ENCODE measurements at places on chromosomes 7 and 10.

DNA sequence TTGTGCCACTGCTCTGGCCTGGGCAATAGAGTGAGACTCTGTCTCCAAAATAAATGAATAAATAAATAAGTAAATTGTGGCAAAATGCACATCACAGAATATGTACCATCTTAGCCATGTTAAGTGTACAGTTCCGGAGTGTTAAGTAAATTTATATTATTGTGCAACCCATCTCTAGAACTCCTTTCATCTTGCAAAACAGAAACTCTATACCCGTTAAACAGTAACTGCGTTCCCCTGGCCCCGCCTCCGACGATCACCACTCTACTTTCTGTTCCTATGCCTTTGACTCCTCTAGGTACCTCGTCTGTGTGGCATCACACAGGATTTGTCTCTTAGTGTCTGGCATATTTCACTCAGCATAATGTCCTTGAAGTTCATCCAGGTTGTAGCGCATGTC, 356.4 kb upstream of the FOXK1 start:
- no peak for DNase-seq

- DNase-seq = no peak
These were observed 131.1 kb downstream of the ADARB2 start for GRCh38 chr10:1605999-1606940.

GRCh38 chr10:75540357-75540966, 109.0 kb downstream of the LRMDA start:
- no peak for DNase-seq

DNA sequence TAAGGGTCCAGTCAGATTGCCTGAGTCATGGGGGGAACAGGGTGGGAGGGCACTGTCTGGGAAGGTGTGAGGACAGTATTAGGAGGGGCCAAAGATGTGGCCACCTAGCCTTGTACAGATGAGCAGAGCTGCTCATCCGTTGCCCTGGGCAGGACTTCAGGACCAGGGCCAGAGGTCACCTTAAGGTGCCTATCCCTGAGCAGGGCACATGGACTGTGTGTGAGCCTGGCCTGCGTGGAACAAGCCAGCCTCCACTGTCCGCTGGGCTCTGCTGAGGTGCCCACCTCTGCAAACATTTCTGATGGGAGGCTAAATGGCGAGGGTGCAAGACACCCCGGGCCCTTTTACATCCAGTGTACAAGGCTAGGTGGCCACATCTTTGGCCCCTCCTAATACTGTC, 3.4 kb upstream of the OPN1SW start:
- DNase-seq = no peak

- no peak for DNase-seq
These were observed 162.0 kb downstream of the JCAD start for GRCh38 chr10:29897430-29897829.

DNA sequence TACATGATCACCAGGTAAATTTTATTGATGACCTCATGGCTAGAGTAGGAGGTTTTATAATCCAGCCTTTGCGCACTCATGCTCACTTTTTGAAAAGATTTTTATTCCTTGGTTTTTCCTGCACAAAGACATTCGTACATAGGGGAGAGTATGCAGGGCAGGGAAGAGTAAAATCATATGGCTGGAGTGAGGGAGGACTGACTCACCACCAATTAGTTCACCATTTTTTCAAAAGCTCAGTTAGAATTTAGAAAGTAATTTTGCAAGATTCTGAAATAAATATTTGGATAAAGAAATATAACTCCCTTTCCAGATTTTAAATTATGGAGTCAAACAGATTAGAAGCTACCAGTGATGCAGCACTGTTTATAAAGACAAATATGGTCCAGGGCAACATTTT, 111.9 kb downstream of the SEMA3D start:
- DNase-seq = no peak

DNA sequence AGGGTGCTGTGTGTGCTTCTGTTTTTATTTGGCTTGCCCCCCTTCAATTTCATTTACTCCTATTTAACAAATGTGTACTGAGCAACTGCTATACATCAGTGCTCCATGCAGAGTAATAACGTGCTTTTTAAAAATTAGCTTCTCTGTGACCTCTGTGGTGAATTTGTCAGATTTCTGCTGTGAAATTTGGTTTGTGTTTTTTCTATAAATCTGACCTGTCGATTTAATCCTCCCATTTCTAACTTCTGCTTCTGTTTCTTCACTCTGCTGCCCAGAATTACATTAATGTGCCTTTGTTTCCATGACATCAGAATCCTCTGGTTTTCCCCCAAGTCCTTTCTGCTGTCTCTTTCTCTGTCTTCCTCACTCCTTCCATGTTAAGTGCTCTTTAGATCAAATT, 123.8 kb upstream of the CACNA2D1 start:
- DNase-seq = no peak

- no peak for DNase-seq
These were observed 104.7 kb upstream of the ARMC3 start for GRCh38 chr10:22823109-22823508.

- DNase-seq = no peak
These were observed 173.9 kb upstream of the CDK1 start for GRCh38 chr10:60604342-60604741.

GRCh38 chr7:96903906-96904305, 101.4 kb upstream of the DLX6 start:
- no peak for DNase-seq

DNA sequence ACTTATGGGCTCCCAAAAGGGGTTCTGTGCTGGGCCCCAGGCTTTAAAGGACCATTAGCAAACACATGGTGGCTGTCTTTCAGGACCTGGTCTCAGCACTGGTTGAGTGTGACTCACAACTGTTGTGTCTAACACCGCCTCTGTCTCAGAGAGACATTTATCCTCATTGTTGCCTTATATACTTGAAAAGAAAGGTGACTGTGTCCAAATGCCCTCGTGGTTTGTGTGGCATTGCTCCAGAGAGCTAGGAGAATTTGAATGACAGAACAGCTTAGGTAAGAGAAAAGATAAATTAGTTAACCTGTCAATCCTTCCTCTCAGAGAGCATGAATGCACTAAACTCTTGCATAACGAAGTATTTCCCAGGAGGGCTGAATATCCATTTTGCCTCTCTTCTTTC, 14.5 kb upstream of the FAM13C start:
- no peak for DNase-seq

DNA sequence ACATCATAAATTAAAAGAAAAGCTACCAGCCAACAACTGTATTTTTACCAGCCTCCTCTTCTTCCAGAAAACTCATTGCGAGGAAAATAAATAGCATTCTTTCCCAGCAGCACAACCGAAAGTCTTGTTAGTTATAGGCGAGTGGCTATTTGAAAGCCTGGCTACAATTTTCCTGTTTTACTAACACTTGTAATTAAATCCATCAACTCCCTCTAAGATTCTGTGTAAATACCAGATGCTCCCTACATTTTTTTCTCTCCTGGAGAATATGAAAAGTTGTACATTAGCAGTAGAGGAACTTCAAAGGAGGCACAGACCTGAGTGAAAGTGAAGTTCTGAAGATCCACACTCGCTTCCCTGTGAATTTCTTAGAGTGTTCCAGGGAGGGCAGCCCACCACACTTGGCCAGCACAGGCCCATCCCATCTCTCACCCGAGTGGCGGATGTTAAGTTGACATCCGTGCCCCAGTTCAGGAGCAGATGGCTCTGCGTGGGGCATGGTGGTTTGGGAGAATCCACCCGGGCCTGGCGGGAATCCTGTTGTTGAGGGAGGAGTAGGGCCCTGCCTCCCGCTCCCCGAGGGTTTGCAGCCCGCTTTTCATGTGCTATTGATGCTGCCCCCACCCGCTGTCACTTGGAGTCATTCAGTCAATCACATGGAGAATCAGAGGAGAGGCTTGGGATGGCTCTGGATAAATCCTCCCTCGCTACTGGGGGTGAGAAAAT, 451.0 kb upstream of the GALNT17 start:
- DNase-seq = no peak

GRCh38 chr10:81920213-81920829, 45.3 kb downstream of the NRG3 start:
- DNase-seq = no peak

GRCh38 chr10:4721999-4722753, 103.8 kb upstream of the AKR1E2 start:
- no peak for DNase-seq

DNA sequence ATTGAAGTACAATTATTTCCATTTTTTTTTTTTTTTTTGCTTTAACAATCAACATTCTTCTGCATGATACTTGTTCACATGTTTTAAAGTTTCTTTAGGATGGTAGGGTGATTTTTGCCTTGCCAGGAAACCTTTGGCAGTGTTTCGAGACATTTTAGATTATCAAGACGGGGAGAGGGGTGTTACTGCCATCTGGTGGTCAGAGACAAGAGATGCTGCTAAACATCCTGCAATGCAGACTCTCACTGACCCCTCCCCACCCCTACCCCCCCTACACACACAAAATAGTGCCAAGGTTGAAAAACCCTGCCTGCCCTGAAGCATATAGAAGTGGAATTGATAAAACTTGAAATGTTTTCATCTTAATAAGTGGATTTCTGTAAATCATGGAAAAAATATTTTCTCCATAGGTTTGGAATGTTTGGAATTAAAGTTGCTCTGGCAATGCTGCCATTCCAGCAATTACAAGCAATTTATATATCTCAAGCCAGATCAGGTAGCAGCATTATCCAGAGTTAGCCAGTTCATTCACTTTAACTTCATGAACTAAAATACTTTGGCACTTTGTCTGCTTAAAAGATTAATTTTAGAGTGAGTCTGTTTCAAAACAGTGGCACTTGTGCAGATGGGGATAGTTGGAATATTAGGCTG, 62.1 kb downstream of the SDHAF3 start:
- peak; percentile 24 for DNase-seq

DNA sequence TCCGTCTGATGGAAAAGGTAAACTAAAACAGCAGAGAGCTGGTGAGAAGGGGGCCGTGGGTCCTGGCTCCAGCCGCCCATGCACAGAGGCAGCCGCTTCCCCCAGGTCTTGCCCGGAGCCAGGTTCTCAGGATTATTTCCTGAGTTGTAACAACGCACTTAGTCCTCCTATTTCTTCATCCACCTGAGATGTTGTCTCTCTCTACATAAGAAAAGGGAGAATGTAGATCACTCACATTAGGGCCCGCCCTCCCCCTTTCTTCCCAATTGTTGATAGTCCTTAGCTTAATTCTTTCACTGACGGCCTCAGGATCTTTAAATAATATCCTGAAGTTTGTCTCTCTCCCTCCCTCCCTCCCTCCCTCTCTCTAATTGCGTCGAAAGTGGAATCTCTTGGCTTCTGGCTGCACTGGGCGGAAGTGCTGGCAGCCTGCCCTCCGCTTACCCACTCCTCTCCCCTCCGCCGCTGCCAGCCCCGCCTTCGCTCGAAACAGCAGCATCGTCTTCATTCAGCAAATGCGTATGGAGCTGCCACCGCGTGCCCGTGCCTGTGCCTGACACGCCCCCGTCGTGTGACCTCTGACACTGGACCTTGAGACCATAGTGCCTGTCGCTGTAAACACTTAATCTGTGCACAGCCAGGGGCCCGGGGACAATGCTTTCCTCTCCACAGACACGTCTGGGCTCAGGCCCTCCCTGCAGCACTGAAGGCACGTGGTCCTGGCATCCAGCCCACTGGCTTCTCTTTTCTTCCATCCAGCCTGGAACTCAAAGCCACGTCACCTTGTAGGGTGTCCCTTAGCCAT, 174.5 kb upstream of the PPP2R2D start:
- peak; percentile 53 for DNase-seq

- DNase-seq = peak; percentile 34
These were observed 106.7 kb downstream of the SNX10 start for GRCh38 chr7:26398427-26398755.

- DNase-seq = no peak
These were observed 270.7 kb downstream of the PRPF18 start for GRCh38 chr10:13857451-13857850.

GRCh38 chr10:86036544-86036831, 330.1 kb downstream of the GRID1 start:
- DNase-seq = no peak

DNA sequence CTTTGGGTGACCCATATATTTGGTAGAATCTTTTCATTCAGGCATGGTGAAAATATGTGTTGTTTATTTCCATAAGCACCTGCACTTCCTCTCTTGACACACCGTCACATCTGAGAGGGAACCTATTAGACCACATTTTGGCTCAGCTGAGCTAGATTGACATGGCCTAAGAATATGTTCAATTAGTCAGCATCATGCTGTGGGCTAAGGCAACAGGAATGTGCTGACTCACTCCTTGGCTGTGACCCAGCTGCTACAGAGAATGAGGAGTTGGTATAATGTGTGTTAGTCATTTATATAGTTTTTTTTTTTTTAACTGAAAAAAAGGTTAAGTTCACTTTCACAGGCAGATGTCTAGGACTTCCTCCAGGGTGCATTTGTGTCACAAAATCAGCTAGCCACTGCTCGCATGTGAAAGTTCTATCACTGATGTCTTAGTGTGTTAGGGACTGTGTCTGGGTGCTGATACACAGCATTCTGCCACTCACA, 180.6 kb downstream of the SEMA3E start:
- peak; percentile 86 for DNase-seq

DNA sequence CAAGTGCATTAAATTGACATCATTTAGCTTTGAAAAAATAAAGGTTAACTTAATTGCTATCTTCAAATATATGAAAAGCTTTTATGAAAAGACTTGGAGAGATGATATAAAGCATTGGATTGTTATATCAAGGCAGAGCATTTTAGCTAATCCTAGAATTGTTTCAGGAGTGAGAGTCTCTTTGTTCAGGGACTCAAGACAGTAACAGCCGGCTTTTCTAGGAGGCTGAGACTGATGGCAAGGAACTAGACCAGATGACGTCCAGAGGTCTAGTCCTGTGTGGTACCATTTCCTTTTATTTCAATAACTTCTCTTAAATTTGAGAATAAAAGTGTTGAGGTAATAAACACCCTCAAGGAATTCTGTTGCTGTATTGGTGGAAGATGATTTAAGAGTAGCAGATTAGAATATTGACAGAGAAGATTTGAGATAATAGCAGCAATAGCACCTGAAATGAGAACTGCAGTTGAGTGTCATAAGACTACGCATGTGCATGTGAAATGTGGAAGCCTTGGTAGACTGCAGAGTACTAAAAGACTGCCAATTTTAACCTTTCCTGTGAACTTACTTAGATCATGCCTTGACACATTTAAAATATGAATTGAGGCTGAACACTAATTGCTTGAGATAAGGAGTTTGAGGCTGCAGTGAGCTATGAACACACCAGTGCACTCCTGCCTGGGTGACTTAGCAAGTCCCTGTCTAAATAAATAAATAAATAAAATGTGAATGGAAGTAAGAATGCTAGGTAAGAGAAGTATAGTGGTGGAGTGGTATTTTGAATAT, 79.6 kb downstream of the ZNRF2 start:
- no peak for DNase-seq
